ENCODE measurements at places on chromosomes 4 and X.

DNA sequence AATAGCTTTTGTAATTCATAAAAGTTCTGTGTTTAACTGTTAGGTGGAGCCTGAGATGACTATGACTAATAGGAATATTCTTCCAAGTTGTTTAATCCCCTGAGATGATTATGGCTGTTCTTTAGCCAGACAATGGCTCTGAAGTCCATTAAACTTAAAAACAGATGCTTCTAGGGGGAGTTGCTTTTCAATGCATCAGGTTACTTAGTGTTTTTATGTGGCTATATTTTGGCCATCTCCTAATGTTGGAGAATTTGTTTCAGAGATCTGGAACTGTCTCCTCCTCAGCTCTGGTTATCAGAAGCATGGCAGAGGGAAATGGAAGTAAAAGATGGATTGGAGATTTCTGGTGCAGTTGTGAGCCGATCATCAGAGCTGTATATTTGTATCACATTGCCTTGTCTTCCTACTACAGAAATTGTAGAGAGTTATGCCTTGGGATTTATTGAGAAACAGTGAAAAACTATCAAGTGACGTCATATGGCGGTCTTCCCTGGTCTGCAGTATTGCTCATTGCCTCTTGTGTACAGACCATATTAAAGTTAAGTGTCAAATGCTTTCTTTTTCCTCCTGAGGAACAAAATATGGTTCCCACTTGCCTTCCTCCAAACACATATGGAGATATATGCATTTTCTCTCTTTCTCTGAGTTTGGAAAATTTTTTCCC lies 29.8 kb downstream of the SGMS2 start:
- DNase-seq: peak; percentile 41

- DNase-seq: no peak
Observed at GRCh38 chr4:67151376-67152343, 393.6 kb downstream of the CENPC start.

DNA sequence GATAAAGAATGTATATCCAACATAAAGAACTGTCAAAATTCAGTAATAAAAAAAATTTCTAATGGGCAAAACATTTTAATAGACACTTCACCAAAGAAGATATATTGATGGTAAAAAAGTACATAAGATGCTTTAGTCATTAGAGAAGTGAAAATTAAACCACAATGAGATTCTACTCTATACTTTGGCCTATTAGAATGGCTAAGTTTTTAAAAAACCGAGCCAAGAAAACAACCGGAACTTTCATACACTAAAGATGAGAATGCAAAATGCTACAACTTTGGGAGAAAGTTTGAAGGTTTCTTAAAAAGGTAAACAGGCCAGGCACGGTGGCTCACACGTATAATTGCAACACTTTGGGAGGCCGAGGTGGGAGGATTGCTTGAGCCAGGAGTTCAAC lies 20.8 kb downstream of the CNOT6L start:
- no peak for DNase-seq

DNA sequence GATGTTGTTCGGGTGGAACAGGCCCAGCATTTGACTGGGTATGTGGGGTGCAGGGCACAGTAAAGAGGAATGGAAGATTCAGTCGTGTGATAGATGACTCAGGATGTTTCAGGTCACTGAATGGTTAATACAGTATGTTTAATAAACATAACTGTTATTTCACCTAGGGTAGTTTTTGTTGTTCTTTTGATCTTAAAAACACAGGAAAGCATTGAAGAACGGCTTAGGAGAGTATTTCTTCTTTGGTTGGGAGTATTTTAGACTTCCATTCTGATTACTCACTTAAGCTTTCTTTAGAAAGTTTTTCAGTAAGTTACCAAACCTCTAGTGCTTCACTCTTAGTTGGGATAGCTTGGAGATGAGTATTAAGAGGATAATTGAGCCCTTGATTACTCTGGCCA lies 62.3 kb downstream of the STAG2 start:
- no peak for DNase-seq

GRCh38 chr4:184448821-184449220 lies 25.5 kb downstream of the IRF2 start:
- no peak for DNase-seq

DNA sequence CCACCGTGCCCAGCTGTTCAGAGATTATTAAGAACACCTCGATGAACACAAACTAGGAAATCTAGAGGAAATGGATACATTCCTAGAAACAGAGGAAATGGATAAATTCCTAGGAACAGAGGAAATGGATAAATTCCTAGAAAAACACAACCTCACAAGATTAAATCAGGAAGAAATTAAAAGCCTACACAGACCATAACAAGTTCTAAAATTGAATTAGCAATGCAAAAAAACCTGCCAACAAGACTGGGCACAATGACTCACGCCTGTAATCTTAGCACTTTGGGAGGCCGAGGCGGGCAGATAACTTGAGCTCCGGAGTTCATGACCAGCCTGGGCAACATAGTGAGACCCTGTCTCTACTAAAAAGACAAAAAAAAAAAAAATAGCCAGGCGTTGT lies 13.1 kb upstream of the IDS start:
- no peak for DNase-seq

- DNase-seq: no peak
Observed at GRCh38 chr4:87946766-87947165, 28.7 kb upstream of the SPP1 start.
